Stimulated activated CD8-positive, alpha-beta memory T cell treated with anti-CD3 and anti-CD28 coated beads, Interleukin-15, amount 100 ng/mL, for 24 hours (primary cell): ENCODE measurements at places on chromosomes 1 and 21.

GRCh38 chr1:236518322-236518721 is 5.5 kb upstream of the LGALS8 start:
- DNase-seq = no peak

- no peak for DNase-seq
Measured at GRCh38 chr1:2523891-2524609, 2.3 kb downstream of the PANK4 start.

DNA sequence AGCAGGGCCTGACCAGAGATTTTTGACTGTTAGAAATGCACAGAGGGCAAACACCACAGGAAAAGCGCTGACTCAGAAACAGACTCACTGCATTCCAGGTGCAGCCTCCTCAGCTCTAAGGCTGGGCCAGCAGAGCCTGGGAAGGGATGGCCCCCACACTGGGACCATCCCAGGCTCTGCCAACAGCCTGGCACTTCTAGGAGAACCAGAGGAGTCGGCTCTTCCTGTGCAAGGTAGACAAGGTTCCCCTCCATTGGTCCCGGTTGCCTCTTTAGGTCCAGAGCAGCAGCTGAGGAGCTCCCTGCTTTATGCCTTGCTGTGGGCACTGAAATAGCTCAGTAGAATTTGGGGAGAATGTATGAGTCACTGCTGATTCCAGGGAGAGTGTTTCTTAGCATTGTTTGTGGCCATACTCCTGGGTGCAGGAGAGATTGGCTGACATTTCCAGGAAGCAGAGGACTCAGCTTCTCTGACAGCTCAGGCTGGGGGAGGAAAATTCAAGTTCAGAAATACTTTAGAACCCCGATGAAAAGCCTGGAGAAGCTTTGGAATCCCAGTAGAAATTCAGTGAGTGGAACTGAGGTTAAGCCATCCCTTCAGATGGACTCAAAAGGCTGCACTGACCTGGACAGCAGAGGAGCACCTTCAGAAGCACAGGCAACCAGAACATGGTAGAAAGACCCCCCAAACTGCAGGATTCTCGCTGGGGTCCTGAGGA is 19.7 kb downstream of the PRAMEF1 start:
- no peak for DNase-seq

GRCh38 chr1:248404024-248404423 is 1.2 kb downstream of the OR2T1 start:
- no peak for DNase-seq

GRCh38 chr1:204295671-204296070 is 64.1 kb downstream of the PLEKHA6 start:
- no peak for DNase-seq
